Esophagus mucosa (tissue), 1 donor: ENCODE measurements at places on chromosomes 2 and 18.

DNA sequence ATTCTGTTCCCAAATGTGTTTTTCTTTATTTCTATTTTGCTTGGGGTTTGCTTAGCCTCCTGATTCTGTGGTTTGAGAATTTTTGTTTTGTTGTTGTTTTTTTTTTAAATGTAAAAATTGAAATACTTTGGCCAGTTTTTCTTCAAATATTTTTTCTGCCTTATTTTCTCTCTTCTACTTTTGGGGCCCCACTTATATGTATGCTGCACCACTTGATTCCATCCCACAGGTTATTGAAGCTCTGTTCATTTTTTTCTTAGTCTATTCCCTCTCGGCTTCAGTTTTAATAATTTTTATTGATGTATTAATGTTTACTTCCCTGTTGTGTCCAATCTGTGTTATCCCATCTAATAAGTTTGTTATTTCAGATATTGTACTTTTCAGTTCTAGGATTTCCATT, 17.7 kb upstream of the VIT start:
- no peak for ATAC-seq

- ATAC-seq: peak; percentile 33
Measured at GRCh38 chr2:68466361-68466777, 725 bp downstream of the FBXO48 start.

- no peak for ATAC-seq
Measured at GRCh38 chr18:57267368-57267925, 84.9 kb upstream of the ST8SIA3 start.

- ATAC-seq: no peak
Measured at GRCh38 chr2:234038076-234038802, 12.3 kb upstream of the SPP2 start.

GRCh38 chr2:8609357-8609811, 72.5 kb upstream of the ID2 start:
- ATAC-seq: no peak
